ENCODE measurements at places on chromosomes 2 and 18.

DNA sequence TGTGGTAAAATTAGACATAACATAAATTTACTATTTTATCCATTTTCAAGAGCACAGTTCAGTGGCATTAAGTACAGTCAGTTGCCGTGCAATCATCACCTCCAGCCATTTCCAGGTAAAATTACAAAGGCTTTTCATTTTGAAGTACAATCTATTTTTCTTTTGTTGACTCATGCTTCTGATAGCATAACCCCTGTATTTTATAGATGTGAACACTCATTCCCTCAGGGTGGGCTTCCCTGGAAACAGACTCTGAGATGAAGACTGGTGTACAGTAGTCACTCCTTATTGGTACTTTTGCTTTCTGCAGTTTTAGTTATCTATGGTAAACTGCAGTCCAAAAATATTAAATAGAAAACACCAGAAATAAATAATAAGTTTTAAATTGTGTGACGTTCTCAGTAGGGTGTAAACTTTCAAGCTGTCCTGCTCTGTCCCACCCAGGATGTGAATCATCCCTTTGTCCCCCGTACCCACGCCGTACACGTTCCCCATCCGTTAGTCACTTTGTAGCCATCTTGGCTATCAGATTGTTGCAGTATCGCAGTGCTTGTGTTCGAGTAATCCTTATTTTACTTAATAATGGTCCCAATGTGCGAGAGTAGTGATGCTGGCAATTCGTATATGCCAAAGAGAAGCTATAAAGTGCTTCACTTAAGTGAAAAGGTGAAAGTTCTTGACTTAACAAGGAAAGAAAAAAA is 41.1 kb upstream of the NAB1 start:
- no peak for DNase-seq

- no peak for DNase-seq
Observed at GRCh38 chr18:28820353-28820752, 643.4 kb upstream of the CDH2 start.

GRCh38 chr2:73350035-73350691 is 35.5 kb upstream of the ALMS1 start:
- DNase-seq = no peak

DNA sequence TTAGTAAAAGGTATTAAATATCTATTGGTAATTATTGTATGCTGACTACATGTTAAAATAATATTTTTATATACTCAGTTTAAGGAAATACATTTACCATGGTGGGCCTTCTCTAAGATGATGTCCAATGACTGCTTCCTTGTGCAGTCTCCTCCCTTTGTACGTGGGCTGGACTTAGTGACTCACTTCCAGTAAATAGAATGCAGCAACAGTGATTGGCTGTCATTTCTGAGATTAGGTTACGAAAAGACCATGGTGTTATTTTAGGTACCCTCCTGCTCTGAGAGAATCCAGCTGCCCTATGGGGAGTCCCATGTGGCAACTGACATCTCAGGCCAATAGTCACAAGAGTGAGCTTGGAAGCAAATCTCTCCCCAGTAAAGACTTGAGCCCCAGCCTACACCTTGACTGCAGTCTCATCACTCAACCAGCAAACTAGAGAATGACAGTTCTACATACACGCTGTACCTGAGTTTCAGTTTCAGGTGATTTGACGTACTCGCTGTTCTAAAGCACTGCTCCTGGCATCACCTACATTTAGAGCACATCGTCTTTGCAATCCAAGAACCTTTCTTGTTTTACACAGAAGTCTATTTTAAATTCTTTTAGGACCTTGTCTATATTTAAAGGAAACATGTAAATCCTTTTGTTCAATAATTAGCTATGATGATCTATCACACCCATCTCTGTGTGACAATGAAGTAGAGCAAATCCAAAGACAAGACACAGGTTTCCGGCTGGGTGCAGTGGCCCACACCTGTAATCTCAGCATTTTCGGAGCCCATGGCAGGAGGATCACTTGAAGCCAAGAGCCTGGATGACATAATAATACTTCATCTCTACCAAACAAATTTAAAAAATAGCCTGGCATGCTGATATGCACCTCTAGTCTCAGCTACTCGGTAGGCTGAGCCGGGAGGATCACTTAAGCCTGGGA is 87.2 kb downstream of the COBLL1 start:
- DNase-seq = no peak

DNA sequence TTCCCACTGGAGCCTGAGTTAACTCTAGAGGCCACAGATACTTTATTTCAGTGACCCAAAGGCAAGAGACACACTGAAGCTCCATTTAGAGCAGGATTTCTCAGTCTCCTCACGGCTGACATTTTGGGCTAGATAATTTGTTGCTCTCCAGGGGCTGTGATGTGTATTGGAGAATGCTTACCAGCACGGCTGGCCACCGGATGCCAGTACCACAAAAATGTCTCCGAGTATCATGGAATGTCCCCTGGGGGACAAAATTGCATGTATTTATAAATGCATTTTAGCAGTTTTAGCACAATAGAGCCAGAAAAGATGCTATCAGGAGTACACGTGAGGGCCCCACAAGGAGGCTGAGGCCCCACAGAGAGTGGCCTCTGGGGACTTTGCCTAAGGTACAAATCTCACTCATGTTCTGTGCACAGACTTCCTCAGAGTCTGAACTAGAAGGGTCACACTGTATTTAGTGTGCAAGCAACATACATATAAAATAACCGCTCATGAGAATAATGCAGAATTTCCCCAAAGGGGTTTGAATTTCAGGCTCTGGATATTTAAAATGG is 20.5 kb upstream of the DCC start:
- DNase-seq = no peak

DNA sequence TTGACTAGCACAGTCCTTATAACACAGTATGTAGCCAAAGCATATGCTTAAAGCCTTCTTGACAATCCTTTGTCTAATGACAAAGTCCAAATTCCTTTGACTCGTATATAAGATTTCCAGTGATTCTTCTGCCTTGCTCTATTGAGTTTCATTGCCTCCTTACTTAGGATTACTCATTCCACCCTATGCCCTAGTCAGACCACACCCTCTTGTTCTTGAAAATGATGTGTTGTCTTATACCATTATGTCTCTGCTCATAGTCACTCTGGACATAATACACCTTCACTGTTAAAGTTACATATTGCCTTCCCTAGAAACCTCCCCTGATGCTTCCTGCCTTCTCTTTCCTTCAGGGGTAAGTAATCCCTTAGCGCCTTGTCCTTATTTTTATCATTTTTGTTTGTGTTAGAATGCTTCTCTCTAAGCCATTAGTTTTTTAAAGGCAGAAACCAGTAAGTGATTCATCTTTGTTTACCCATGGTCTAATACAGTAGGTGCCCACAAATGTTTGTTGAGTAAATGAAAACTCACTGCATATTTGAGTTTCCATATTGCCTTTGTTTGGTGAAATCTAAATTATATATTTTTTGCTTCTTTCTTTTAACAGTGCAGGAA is 19.3 kb downstream of the GPD2 start:
- no peak for DNase-seq

GRCh38 chr2:26970244-26970927 is at the start of gene MAPRE3:
TSS of gene MAPRE3 (plus strand) at chr2:26970637. CDS start at chr2:27022219, 51,582 bp downstream.
- peak; percentile 75 for DNase-seq

DNA sequence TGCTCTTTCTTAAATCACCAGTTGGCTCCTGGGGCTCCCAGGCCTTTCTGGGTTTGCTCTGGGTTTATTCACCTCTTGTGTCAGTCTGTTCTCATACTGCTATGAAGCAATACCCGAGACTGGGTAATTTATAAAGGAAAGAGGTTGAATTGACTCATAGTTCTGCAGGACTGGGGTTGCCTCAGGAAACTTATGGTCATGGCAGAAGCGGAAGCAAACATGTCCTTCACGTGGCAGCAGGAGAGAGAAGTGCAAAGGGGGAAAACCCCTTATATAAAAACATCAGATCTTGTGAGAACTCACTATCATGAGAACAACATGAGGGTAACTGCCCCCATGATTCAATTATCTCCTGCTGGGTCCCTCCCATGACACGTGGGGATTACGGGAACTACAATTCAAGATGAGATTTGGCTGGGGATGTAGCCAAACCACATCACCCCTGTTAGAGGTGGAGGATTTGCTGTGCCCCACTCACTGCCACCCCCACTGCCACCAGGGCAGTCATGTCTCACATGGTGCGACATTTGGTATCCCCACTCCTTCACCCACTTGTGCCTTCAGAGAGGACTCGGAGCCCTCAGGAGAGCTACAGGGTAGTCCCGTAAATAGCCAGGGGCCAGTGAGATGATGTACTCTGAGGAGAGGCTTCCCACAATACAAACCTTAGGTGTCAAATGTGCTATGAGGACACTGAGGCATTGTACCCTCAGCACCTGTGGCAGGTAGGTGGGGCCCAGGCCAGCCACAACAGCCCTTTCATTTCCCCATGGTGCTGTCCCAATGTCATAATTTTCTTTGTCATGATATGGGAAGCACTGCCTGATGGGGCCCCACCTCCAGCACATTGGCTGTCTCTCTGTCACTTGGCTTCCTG is 35.7 kb downstream of the CDC42EP3 start:
- peak; percentile 83 for DNase-seq

DNA sequence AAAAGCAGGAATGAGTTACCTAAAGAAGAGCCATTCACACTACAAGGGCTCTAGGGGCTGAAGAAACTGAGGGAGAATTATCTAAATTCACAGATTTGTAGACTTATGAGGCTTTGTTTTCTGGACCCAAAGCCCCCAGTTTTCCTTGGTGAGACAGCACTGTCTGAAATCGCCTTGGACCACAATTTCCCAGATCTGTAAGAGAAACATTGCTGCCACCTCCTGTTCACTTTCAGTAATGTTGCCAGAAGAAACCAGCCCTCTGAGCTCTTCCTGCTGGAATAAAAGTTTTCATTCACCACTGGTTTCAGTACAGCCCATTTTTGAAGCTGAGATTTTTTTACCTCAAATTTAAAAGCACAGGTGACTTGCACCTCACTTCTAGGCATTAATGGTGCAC is 169.2 kb downstream of the CDH20 start:
- no peak for DNase-seq

DNA sequence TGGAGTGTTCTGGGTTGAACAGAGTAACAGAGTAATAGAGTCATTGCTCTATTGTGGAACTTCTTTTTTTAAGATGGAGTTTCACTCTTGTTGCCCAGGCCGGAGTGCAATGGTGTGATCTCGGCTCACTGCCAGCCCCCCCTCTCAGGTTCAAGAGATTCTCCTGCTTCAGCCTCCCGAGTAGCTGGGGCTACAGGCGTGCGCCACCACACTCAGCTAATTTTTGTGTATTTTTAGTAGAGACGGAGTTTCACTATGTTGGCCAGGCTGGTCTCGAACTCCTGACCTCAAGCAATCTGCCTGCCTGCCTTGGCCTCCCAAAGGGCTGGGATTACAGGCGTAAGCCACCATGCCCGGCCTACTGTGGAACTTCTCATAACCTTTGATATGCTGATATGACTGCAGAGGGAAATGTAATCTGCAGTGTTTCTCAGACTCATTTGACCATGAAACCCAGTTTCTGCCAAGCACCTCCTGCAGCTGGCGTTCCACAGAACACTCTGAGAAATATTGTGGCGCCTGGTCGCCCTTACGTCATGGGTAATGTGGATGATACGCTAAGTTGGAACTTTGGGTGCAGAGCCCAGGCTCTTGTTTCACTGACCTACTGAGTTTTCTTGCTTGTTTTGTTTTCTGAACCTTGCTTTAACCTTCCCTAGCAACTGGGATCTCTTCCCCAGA is 213.8 kb downstream of the BCL2 start:
- no peak for DNase-seq

- DNase-seq = no peak
Observed at GRCh38 chr2:188969236-188969635, 4.9 kb upstream of the COL3A1 start.

GRCh38 chr2:69310111-69311023 is 76.7 kb downstream of the GFPT1 start:
- no peak for DNase-seq

DNA sequence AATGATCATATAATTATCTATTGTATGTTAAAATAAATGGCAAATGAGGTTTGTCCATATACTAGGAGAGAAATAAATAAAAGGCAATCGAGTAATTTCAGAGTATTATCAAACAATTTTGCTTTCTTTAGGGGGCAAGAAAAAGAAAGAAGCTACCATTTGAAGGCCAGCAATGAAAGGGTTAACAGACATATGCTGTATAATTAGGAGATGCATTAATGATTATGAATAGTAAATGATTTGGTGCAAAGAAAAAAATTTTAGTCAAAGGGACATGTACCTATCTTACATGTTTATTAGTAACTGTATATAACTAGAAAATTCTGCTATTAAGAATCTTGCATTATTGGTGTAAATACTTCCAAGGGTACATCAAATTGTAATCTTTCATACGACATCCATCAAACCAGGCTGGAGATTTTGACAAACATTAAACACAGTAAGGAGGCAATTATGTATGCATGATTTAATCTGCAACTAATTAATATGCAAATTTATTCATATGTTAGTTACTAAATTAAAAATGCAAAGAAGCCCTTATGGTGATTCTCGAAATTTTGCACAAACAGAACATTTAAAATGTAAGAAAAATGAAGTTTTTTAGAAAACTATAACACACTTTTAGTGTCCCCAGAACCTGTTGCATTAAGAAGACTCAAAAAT is 251.4 kb downstream of the TCF4 start:
- DNase-seq = no peak

DNA sequence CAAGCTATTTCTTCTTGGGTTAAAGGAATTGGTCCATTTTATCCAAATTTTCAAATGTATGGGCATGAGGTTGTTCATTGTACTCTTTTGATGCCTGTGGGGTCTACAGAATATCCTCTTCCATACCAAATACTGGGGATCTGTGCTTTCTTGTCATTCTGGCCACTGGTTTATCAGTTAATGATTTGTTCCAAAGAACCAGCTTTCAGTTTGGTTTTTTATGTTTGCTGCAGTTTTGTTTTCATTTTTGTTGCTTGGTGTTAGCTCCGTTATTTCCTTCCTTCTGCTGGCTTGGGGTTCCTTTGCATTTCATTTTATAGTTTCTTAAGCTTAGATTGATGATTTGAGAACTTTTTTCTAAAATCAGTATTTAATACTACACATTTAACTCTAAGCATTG is 45.5 kb downstream of the SLC66A2 start:
- DNase-seq = no peak

All from stimulated activated CD4-positive, alpha-beta T cell treated with anti-CD3 and anti-CD28 coated beads, Interleukin-4, amount 100 ng/mL, for 4 hours (primary cell).